Activated T-helper 17 cell treated with anti-CD3 and anti-CD28 coated beads, Interleukin-2, amount 50 U/mL, for 72 hours (primary cell): ENCODE measurements at places on chromosomes 16 and 17. TPM values are rescaled to one million over a fixed set of nuclear protein-coding genes. Genes with fewer than 3 reads are reported as not detected.

Gene MT1A
- 6.5 TPM for total RNA-seq

Gene RNF227
- total RNA-seq: 2.4 TPM

Gene TBX2
- total RNA-seq: not detected

Gene CA5A
- total RNA-seq: not detected
